ENCODE measurements at places on chromosomes 6 and 20.

GRCh38 chr6:108651340-108652227 lies 90.9 kb downstream of the FOXO3 start:
- no peak for DNase-seq

DNA sequence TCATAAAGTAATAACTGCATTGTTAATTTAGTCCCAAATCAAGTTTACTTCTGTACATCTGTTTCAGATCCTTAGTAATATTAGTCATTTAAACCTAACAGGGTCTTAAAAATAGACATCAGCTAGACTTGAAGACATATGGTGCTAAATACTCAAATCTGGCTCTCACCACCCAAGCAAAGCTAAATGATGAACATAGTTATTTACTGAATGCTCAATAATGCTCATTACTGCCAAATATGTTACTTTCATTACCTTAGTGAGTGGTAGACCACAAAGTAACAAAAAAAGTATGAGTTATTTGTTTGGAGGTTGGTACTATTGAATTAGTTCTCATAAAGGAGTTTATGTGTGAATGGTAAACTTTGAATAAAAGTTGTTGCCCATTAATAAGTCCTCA lies 502.1 kb downstream of the PKHD1 start:
- no peak for DNase-seq

GRCh38 chr20:34546751-34547181 lies 11.8 kb upstream of the MAP1LC3A start:
- DNase-seq, result no peak

- no peak for DNase-seq
These were observed 3.2 kb upstream of the NPBWR2 start for GRCh38 chr20:64110411-64111068.

DNA sequence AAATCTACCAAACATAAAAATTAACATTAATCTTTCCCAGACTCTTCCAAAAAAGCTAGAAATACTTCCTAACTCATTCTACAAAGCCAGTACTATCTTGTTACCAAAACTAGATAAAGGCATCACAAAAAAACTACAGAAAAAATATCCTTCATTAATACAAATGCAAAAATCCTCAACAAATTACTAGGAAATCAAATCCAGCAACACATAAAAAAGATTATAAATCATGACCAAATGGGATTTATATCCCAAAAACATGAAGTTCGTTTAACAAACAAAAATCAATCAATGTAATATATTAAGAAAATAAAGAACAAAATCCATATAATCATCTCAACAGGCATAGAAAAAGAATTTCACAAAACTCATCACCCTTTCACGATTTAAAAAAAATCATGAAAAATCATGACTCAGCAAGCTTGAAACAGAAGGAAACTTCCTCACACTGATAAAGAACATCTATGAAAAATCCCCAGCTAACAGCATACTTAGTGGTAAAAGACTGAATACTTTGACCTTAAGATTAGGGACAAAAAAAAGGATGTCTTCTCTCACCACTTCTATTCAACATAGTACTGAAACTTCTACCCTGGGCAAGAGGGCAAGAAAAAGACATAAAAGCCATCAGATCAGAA lies 43.2 kb downstream of the RANBP9 start:
- DNase-seq, result no peak

GRCh38 chr6:24643920-24644319 lies 2.1 kb downstream of the KIAA0319 start:
- no peak for DNase-seq

DNA sequence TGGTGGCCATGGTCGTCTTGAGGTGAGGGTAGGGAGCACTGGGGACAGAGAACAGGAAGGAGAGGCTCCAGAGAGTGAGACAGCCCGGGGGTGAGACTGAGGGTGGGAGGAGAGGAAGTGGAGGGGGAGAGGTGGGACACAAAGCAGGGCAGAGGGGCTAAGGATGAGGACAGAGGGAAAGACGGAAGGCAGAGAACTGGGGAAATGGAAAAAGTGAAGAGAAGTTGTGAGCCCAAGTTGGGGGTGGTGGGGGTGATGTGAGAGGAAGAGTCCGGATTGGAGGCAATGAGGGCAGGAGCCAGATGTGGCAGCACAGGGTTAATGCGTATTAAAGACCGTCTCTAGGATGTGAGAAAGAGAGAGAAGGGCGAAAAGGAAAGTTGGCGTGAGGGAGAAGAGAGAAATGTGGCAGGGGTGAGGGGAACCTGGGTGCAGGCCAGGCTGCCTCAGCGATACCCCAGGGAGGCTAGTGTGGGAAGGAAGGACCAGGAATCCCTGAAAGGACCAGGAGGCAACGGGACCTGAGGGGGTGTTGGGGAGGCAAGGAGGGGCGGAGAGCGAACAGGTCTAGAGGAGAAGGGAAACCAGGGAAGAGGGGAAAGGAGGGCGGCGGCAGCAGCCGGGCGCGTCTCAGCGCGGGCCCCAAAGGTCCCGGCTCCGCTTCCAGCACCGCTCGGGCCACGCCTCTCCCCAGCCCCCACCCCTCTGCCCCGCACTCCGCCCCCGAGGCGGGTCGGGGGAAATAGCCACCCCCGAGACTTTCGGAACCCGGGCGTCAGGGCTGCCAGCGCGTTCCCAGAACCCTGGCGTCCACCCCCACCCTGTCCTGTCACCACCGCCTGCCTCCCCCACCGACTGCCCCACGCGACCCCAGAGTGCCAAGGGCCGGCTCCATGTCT lies at the start of gene PPP1R18:
Gene PPP1R18 (minus strand): TSS at position 637 of the 899 bp plus-strand sequence. CDS start 627 bp downstream, at position 10.
- peak; percentile 83 for DNase-seq

GRCh38 chr6:45965007-45965406 lies 50.7 kb downstream of the CLIC5 start:
- no peak for DNase-seq

DNA sequence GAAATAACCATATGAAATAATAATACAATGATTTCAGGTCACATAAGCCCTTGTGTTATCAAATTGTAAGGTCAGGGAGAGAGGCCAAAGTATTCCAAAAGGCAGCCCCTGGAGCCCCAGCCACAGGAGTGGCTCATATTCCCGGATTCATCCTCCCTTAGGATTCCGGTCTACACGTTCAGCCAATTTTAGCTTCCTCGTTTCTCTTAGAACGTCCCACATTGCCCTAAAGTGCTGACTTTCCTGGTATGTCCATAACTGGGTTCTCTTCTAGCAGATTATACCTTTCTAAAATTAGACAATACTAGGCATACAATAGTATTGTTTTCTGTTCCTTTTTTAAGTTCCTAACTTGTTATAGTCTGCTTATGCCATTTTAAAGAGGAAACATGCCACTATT lies 192.7 kb upstream of the NOX3 start:
- DNase-seq, result no peak

DNA sequence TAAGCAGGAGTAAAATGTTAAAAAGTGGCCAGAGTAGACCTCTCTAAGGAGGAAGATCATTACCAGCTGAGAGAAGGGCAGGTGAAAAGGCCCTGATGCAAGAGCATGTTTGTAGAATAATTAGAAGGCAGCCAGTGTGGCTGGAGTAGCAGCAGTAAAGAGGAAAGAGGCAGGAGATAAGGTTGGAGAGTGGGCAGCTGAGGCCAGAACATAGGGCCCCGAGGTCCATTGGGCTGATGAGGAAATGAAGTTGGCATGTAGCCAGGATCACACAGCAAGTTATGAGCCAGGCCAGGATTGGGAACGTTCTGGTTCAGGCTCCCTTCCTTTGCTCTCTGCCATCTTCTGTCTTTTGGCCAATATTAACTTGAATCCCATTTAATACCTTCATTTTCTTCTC lies 51.6 kb downstream of the RALY start:
- no peak for DNase-seq

DNA sequence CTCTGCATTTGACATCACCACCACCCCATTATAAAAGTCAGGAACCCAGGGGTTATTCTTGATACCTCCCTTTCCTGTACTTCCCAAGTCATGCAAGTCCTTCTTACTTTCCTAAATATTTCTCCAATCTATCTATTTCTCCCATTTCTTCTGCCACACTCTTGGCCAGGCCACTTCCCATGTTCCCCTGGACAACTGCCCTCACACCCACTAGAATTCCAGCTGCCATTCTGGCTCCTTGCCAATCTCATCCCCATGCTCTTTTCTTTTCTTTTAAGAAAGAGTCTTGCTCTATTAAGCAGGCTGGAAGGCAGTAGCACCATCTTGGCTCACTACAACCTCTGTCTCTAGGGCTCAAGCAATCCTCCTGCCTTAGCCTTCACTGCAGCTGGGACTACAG lies 15.2 kb downstream of the DEFB132 start:
- no peak for DNase-seq

DNA sequence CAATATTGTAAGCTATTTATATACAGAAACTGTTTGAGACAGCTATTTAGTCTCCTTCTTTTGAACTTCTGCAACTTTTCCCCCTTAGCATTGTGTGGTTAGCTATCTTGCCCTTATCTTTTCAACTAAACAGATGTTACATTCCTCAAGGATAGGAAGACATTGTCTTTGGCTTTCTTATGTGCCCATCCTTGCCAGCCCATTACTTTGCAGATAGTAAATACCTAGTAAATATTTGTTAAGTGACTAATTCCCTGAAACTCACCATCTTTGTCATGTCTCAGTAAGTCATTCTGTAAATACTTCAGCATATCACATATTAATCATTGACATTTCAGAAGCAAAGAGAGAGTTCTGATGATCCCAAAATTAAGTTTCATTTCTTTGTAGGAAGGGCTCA lies 69.1 kb upstream of the FLRT3 start:
- no peak for DNase-seq

- DNase-seq, result no peak
These were observed 93.6 kb downstream of the CDH4 start for GRCh38 chr20:61345656-61346055.

DNA sequence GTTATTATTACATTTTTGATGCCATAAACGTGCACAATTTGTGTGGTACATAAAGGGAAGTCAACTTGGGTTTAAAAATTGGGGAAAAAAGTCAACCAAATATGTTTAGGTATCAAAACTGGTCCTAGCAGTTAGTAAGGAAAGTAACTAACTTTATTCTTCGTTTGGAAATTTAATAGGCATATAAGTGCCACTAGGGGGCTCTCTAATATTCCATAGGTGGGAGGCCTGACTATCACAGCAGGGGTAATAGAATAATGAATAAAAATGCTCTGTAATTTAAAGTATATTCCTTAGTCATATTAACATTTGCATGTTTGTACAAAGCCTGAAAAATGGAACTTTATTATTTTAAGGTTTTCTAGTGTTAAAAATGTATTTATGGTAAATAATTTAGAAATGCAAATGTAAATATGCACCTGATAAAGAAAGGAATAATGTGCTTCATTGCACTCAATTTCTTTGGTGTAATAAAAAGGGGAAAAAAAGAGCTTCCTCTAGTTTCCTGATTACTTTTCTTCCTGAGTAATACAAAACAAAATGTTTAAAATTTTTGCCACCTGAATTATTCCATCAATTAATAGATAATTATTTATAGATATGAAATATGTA lies 125.7 kb upstream of the HDAC2 start:
- DNase-seq, result no peak

- no peak for DNase-seq
These were observed 65.0 kb downstream of the GCLC start for GRCh38 chr6:53479871-53480270.

DNA sequence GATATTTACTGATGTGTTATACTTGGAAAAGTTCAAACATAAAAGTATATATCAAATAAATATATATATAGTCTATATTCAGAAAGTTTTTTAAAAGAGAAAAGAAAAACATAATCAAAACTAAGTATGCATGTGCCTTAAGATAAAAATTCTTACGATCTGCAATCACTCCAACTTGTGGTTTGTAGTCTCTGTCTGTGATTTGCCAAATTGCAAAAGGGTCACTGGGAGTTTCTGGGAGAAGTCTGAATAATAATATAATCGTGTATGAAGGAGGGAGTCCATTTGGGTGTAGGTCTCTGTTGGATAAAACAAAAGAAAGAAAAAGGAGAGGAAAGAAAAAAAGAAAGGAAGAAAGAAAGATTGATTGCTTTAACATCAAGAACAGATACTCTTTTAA lies 92.4 kb downstream of the COL12A1 start:
- DNase-seq, result no peak

DNA sequence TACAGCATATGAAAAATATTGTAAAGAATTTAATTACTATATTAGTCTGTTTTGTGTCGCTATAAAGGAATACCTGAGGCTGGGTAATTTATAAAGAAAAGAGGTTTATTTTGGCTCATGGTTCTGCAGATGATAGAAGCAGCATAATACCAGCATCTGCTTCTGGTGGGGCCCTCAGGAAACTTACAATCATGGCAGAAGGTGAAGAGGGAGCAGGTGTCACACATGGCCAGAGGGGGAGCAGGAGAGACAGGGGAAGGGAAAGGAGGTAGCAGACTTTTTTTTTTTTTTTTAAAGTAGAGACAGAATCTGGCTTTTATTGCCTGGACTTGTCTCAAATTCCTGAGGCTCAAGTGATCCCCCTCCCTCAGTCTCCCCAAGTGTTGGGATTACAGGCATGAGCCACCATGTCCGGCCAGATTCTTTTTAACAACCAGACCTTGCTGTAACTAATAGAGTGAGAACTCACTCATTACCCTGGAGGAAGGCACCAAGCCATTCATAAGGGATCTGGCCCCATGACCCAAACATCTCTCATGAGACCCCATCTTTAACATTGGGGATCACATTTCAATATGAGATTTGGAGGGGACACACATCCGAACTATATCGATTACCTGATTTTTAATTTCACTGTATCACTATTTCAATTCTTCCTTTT lies 64.6 kb downstream of the MAN1A1 start:
- DNase-seq, result peak; percentile 7

GRCh38 chr6:44732243-44732642 lies 344.7 kb downstream of the CDC5L start:
- no peak for DNase-seq

- no peak for DNase-seq
These were observed 2.1 kb downstream of the UBE2J1 start for GRCh38 chr6:89350281-89350966.

DNA sequence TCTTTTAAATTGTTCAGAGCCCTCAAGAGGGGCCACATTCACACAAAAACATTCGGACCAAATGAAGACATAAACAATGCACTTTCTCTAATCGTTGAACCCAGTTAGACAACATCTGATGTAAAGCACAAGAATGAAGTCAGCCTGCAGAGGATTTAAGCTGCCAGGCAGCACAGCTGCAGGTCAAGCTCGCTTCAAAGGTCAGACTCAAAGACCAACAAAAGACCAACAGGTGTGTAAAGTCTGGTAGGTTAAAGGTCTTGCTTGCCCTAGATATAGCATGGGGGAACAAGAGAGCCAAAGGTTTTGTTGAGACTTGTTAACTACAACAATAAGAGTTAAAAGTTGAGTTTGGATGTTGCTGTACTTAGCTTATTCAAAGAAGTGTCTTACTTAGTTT lies 26.7 kb upstream of the MYLIP start:
- DNase-seq, result no peak

GRCh38 chr20:51497542-51498467 lies 44.7 kb downstream of the NFATC2 start:
- peak; percentile 64 for DNase-seq

- DNase-seq, result no peak
These were observed 10.4 kb downstream of the OPN5 start for GRCh38 chr6:47792216-47792733.

DNA sequence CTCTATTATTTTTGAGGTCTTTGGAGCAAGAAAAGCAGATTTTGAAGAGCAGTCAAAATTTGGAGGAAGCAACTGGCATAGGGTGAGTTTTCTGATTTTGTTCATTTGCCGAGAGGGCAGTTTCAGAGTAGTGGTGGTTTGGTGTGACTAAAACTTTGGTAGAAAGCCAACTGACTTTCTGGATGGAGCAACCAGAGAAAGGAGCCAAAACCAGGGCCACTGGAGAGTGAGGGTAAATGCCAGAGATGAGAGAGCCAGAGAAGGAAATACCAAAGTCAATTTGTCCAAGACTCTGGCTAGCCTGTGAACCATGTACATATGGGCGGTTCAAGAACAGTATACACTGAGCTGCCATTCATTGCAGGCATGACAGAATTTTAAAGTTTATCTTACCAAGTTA lies 40.5 kb upstream of the ZBTB24 start:
- DNase-seq, result no peak
